ENCODE measurements at places on chromosomes 7 and 10. TPM values are rescaled to one million over a fixed set of nuclear protein-coding genes. Genes with fewer than 3 reads are reported as not detected.

DNA sequence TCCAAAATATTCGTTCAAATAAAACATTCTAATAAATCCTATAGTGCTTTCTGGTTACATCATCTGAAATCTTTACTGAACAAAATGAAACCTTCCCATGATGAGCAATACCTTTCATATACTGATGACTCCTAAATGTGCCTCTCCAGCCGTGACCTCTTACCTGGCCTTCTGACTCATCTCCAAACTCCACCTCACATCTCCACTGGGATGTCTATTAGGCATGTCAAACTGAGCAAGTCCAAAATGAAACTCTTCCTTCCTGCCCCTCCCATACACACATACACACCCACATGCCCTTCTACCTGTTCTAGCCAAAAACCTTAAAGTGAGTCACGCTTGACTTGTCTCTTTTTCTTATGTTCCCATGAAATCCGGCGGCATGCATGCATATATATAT lies 22.9 kb downstream of the GSAP start:
- no peak overlapping the region for H3K27ac ChIP-seq
- DNase-seq: no peak
- peaks cover 5% of the 10 kb centered on the region for H3K36me3 ChIP-seq
- H3K4me1 ChIP-seq: no peaks in the 10 kb centered on the region
- no peak overlapping the region for H3K4me3 ChIP-seq

- H3K36me3 ChIP-seq: no peaks in the 10 kb centered on the region
- no peak overlapping the region for H3K4me3 ChIP-seq
- H3K4me1 ChIP-seq: peaks cover 10% of the 10 kb centered on the region
Measured at GRCh38 chr7:129886167-129886817, 66.5 kb downstream of the UBE2H start.

DNA sequence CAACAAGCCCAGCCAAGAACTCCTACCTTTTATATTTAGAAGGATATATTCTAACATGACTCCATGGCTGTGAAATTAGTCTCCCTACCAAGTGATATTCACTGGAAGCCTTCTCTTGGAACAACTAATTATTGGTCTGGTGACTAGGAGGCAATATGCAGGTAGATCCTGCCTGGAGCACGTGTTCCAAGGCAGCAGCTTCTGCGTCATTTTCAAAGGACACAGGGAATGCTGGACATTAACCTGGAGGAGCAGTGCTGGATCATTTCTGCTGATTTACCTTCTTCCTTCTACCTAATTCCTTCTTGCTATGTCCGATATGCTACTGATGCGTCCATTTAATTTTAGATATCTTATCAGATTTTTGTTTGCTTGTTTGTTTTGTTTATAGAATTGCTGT lies 5.6 kb downstream of the AKR1D1 start:
- no peaks in the 10 kb centered on the region for H3K4me1 ChIP-seq
- H3K4me3 ChIP-seq: no peak overlapping the region
- H3K27me3 ChIP-seq: no peaks in the 10 kb centered on the region
- no peak for DNase-seq

Gene NKX1-2
- total RNA-seq: not detected

Gene TAF5
- 2.2 TPM for total RNA-seq

Gene FAM25G
- not detected for total RNA-seq

DNA sequence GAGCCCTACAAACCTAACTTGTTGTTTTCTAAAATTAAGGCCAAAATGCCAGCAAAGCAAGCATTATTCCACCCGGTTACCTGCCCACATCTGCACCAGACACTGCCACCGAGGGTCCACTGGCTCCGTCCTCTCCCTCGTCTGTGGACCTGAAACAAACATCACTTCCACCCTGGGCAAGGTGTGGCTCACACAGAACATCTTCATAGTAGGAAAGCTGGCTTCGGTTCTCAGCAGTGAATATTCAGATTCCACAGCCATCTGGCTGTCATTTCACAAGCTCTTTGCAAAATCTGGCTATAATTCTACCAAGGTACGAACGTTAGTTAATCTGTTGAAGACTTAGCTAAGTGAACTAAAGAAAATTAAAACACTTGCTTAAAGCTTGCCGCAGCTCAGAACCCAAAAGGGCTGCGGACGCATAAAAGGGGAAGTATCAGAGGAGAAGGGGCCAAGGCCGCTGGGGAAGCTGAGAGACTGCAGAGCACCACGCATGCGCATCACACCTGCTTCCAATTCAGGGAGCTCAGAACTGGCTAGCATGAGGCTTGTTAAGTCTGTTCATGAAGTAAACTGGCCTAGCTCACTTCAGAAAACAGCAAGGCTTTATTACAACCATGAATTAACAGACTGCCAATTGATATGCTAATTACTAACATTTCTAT lies 46.1 kb downstream of the PTPRN2 start:
- H3K27ac ChIP-seq: no peak overlapping the region
- H3K4me3 ChIP-seq: no peak overlapping the region
- no peak for DNase-seq
- no peaks in the 10 kb centered on the region for H3K4me1 ChIP-seq
- H3K27me3 ChIP-seq: no peaks in the 10 kb centered on the region

Data from aorta (tissue), 5 donors.